ENCODE measurements at places on chromosomes 3 and 15. TPM values are rescaled to one million over a fixed set of nuclear protein-coding genes. Genes with fewer than 3 reads are reported as not detected.

GRCh38 chr3:13424865-13425617, 4.9 kb upstream of the NUP210 start:
- H3K4me3 ChIP-seq, result no peak overlapping the region
- DNase-seq, result no peak
- no peaks in the 10 kb centered on the region for H3K4me1 ChIP-seq
- no peak overlapping the region for H3K27ac ChIP-seq

DNA sequence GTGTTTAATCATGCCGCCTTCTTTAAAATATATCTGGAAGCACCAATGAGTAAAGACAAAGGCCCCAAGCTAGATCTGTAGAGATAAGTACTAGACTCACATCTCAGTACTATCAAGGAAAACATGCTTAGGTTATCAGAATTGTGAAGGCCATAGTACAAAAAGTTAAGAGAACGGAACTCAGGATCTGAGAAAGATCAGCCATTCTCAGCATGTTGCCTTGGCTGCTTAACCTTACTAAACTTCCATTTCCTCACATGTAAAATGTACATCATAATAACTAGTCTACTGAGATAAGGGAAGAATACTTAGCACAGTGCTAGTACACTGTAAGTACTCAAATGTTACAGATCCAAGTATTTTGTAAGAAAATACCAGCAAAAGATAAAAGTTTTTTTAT, 7.6 kb downstream of the DNAJC19 start:
- no peak overlapping the region for H3K4me3 ChIP-seq
- DNase-seq, result no peak
- H3K27me3 ChIP-seq, result no peaks in the 10 kb centered on the region

DNA sequence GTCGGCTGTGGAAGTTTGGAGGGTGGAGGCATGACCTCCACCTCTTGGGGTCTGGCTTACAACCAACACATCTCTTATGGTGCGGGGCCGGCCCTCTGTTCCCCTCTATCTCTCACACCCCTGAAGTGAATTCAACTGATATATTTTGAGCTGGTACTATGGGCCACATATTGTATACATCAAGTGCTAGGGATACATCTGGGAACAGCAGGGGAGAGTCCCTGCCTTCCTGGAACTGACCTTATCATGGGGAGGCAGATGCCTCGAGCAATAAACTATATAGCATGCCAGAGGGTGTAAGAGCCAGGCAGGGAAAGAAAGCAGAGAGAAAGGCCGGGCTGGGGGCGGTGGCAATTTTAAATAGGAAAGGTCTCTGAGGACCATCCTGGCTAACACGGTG, 60.4 kb upstream of the TRPM1 start:
- no peak overlapping the region for H3K4me3 ChIP-seq
- H3K36me3 ChIP-seq, result no peaks in the 10 kb centered on the region
- no peak overlapping the region for H3K27ac ChIP-seq
- no peaks in the 10 kb centered on the region for H3K27me3 ChIP-seq

DNA sequence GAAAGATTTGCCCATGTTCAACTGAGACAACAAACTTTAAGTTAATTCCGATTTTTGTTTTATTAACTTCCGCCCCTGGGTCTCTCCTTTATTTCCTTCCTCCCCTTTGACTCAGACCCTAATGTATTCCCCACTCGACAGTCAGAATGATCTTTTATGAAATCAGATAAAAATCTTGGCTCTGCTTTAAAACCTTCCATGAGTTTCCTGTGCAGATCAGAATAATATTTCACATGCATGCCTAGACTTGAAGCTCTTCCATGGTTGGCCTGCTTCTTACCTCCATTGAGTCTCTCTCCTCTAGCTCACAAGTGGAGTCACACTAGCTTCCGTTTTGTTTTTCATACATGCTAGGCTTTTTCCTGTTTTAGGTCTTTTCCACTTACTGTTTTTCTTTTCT, 116.8 kb upstream of the SPATA16 start:
- H3K27me3 ChIP-seq, result no peaks in the 10 kb centered on the region
- no peaks in the 10 kb centered on the region for H3K36me3 ChIP-seq

- DNase-seq, result no peak
- no peak overlapping the region for H3K4me3 ChIP-seq
- no peaks in the 10 kb centered on the region for H3K4me1 ChIP-seq
- H3K27me3 ChIP-seq, result no peaks in the 10 kb centered on the region
Measured at GRCh38 chr15:65580287-65580686, 30.6 kb downstream of the INTS14 start.

DNA sequence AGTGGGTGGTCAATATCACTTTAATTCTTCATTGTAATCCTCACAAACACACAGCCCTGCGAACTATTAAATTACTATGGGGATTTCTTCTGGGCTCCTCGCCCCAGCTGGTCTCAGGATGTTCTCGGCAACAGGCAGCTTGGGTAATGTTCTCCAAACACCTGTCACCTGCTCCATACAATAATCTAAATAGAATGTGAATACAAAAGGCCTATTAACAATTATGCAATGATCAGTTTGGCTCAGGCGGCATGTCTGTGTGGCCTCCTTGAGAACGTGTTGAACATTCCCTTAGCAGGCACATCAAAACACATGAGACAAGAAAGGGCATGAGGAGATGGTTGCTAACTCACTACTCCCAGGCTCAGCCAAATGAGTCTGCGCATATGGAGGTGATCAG, 158.6 kb upstream of the KBTBD8 start:
- no peak for DNase-seq
- no peaks in the 10 kb centered on the region for H3K27me3 ChIP-seq
- no peaks in the 10 kb centered on the region for H3K36me3 ChIP-seq
- H3K4me3 ChIP-seq, result no peak overlapping the region
- H3K4me1 ChIP-seq, result no peaks in the 10 kb centered on the region

GRCh38 chr3:58586776-58587192, 9.6 kb upstream of the FAM107A start:
- DNase-seq, result no peak
- H3K4me3 ChIP-seq, result no peak overlapping the region
- H3K36me3 ChIP-seq, result no peaks in the 10 kb centered on the region
- H3K27ac ChIP-seq, result no peak overlapping the region
- peaks cover 13% of the 10 kb centered on the region for H3K4me1 ChIP-seq
- H3K27me3 ChIP-seq, result peaks cover 15% of the 10 kb centered on the region

DNA sequence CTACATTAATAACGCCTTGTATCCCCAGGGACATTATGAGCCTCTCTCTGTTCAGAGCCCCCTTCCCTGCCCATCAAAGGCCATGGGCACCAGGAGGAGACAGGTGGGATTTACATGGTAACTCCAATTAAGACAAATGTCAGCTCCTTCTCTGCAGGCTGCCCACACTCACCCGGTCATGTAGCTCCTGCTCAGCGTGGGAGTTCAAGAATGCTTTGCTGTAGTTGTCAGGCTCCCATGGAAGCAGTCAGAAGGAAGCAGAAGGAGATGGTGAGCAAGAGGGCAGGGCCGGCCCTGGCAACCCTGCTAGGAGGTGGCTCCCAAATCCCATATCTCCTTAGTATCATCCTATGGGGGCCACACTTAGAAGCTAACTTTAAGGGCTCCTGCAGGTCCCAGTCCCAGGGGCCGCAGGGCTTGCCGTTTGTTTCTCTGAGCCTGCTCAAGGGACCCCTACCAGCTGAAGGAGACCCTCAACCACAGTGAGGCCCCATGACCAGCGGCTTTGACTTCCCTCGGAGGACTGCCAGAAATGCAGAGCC, 218.4 kb upstream of the TLE3 start:
- no peak overlapping the region for H3K4me3 ChIP-seq
- DNase-seq, result no peak
- no peak overlapping the region for H3K27ac ChIP-seq
- H3K4me1 ChIP-seq, result peaks cover 23% of the 10 kb centered on the region
- H3K36me3 ChIP-seq, result no peaks in the 10 kb centered on the region

The C3orf20 gene
- total RNA-seq, result 0.14 TPM

The THBS1 gene
- 377 TPM for total RNA-seq

DNA sequence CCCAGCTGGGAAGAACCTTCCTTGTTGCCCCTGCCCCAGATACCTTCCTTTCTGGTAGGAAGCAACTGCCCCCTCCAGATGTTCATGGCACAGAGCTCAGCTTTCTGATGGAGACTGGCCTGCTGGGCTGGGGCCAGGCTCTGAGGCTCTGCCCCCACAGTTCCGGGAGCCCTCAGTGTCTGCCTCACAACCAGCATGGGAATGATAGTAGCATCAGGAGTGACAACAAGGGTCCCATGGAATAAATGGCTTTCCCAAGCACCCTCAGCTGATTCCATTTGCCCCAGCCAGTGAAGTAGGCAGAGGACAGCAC, 65.6 kb upstream of the IQSEC1 start:
- H3K27ac ChIP-seq, result no peak overlapping the region
- H3K36me3 ChIP-seq, result no peaks in the 10 kb centered on the region
- no peak overlapping the region for H3K4me3 ChIP-seq
- H3K4me1 ChIP-seq, result no peaks in the 10 kb centered on the region

The MITF gene
- total RNA-seq, result 29.5 TPM

The TMEM108 gene
- total RNA-seq, result 15.4 TPM

- no peak overlapping the region for H3K27ac ChIP-seq
- H3K27me3 ChIP-seq, result no peaks in the 10 kb centered on the region
- H3K4me3 ChIP-seq, result no peak overlapping the region
Measured at GRCh38 chr3:19025441-19025840, 122.9 kb upstream of the KCNH8 start.

DNA sequence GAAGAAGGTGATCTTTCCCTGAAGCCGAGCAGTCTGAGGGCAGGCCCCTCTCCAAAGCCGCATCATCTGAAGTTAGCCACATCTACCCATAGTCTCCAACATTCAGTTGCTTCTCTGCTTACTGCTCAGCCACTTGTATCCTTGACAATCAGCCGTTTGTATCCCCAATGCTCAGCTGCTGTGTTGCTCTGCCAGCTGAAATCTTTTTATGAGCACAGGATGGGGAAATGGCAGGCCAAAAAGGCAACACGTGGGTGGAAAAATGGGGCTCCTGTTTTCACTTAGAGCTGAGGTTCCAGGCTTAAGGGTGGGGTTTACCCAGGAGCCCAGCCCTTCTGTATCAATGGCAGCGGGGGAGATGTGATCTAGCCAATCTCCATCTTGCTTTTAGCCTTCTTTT, 36.3 kb downstream of the METTL6 start:
- H3K4me1 ChIP-seq, result no peaks in the 10 kb centered on the region
- no peaks in the 10 kb centered on the region for H3K27me3 ChIP-seq
- H3K36me3 ChIP-seq, result no peaks in the 10 kb centered on the region
- H3K27ac ChIP-seq, result no peak overlapping the region
- no peak for DNase-seq

DNA sequence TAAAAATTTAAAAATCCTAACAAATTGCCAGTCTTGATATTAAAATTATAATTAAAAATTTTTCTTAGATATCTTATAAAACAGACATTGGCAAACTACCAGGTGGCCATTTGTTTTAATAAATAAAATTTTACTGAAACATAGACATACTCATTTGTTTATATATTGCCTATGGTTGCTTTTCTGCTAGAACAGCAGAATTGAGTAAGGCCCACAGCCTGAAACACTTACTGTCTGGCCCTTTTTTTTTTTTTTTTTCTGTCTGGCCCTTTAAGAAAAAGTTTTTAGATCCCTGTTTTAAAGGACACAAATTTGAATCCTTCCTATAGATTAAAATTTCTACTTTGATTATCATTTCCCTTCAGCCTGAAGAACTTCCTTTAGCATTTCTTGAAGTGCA, 60.5 kb upstream of the CTDSPL2 start:
- H3K36me3 ChIP-seq, result peaks cover 6% of the 10 kb centered on the region
- no peak overlapping the region for H3K4me3 ChIP-seq
- H3K4me1 ChIP-seq, result no peaks in the 10 kb centered on the region

GRCh38 chr15:77557564-77557963, 75.1 kb downstream of the LINGO1 start:
- H3K4me3 ChIP-seq, result no peak overlapping the region
- H3K4me1 ChIP-seq, result no peaks in the 10 kb centered on the region
- H3K27me3 ChIP-seq, result no peaks in the 10 kb centered on the region

The OR5H6 gene
- total RNA-seq, result not detected

The CLDN11 gene
- 11.7 TPM for total RNA-seq

- H3K27ac ChIP-seq, result no peak overlapping the region
- no peaks in the 10 kb centered on the region for H3K27me3 ChIP-seq
- H3K4me3 ChIP-seq, result no peak overlapping the region
- no peak for DNase-seq
- H3K36me3 ChIP-seq, result no peaks in the 10 kb centered on the region
- H3K4me1 ChIP-seq, result no peaks in the 10 kb centered on the region
Measured at GRCh38 chr3:146967783-146968182, 362.6 kb upstream of the PLSCR5 start.

- H3K27ac ChIP-seq, result no peak overlapping the region
- H3K36me3 ChIP-seq, result no peaks in the 10 kb centered on the region
Measured at GRCh38 chr3:146975032-146975431, 369.9 kb upstream of the PLSCR5 start.

- DNase-seq, result no peak
- H3K27me3 ChIP-seq, result no peaks in the 10 kb centered on the region
- H3K36me3 ChIP-seq, result no peaks in the 10 kb centered on the region
- H3K4me1 ChIP-seq, result no peaks in the 10 kb centered on the region
- no peak overlapping the region for H3K27ac ChIP-seq
- H3K4me3 ChIP-seq, result no peak overlapping the region
Measured at GRCh38 chr3:141544697-141545096, 57.9 kb downstream of the RASA2 start.

- H3K4me3 ChIP-seq, result no peak overlapping the region
- H3K36me3 ChIP-seq, result no peaks in the 10 kb centered on the region
- no peaks in the 10 kb centered on the region for H3K4me1 ChIP-seq
Measured at GRCh38 chr15:101397521-101398003, 91.9 kb downstream of the PCSK6 start.

DNA sequence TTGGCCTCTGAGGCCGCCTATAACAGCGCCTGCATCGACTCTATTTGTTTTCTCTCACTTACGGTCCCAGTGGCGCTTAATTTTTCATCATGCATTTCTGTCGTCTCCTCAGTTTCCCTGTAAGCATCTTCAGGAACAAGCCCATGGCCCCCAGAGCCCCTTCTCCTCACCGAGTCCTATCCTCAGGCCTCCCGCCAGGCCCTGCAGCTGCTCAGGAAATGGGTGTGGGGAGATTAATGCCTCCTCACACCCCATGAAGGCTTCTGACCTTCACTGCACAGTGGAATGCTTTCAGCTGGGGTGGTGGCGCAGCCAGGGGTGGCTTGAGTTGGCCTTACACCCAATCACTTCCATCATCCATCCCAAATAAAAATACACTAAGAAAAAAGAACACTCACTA, 260.4 kb downstream of the FAM43A start:
- no peaks in the 10 kb centered on the region for H3K4me1 ChIP-seq
- H3K27me3 ChIP-seq, result no peaks in the 10 kb centered on the region
- no peak for DNase-seq
- H3K4me3 ChIP-seq, result no peak overlapping the region
- H3K36me3 ChIP-seq, result no peaks in the 10 kb centered on the region
- no peak overlapping the region for H3K27ac ChIP-seq

DNA sequence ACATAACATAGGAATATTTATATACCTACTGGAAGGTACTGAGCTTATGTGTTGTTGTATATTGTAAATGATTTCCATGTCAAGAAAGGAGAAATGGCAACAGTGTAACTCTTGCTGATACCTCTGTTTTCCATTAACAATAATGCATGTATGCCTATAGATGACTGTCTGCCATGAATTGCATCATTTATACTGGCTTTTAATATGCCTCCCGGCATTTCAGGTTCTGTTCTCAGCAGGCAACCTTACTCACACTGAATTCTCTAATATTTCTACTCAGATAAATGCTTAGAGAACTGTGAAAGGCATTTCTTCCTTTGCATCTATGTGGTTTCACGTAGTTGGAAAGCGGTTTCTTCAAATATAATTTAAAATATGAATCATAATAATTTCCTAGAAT, 41.8 kb downstream of the LEKR1 start:
- no peak overlapping the region for H3K27ac ChIP-seq
- no peaks in the 10 kb centered on the region for H3K4me1 ChIP-seq
- no peak for DNase-seq
- H3K36me3 ChIP-seq, result no peaks in the 10 kb centered on the region

The GUCA1C gene
- not detected for total RNA-seq
